ENCODE measurements at places on chromosomes 2 and 18.

- DNase-seq, result no peak
Measured at GRCh38 chr2:39631718-39632117, 34.0 kb upstream of the TMEM178A start.

- DNase-seq, result no peak
Measured at GRCh38 chr2:145845207-145845894, 1325.4 kb upstream of the ZEB2 start.

DNA sequence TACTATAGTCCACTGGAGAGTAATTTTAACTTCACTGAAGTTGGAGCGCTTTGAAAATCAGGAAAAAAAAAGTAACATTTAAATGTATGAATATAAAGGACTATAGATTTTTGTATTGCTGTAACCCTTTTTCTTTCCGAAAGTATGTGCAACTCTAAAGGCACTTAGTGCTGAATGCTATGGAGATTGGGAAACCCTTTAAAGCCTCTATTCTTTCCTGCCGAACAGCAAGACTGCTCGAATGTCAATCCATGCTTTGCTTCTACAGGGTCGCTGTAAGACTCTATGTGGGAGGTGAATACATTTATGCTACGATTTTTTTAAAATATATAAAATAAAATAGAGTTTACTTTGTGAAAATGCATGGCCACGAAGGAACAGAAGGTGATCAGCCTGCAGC lies 825 bp downstream of the GRB14 start:
- DNase-seq, result no peak

DNA sequence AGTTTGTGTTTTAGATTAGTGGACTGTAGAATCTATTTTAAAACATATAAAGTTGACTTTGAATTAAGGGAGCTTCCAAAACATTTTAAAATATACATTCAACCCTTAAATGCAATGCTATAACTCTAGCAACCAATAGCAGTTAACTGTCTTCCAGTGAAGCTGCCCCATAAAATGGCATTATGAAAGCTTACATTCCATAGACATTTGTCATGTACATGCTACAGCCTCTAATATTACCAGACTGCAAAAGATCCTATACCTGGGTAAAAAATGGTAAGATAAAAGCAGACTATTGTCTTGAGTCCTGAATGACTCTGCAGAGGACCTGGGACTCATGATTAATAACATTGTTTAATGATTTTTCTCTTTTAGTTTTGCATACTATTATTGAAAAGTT lies 489.4 kb downstream of the LRP1B start:
- no peak for DNase-seq

- no peak for DNase-seq
Measured at GRCh38 chr2:96684883-96685576, 42.5 kb downstream of the FER1L5 start.

GRCh38 chr2:227460070-227460485 lies 11.9 kb upstream of the AGFG1 start:
- no peak for DNase-seq

GRCh38 chr2:3298191-3298590 lies 79.4 kb downstream of the EIPR1 start:
- DNase-seq, result no peak

GRCh38 chr2:62176801-62177200 lies 19.1 kb upstream of the B3GNT2 start:
- peak; percentile 82 for DNase-seq

GRCh38 chr2:160921386-160921964 lies 238.8 kb upstream of the TANK start:
- no peak for DNase-seq

DNA sequence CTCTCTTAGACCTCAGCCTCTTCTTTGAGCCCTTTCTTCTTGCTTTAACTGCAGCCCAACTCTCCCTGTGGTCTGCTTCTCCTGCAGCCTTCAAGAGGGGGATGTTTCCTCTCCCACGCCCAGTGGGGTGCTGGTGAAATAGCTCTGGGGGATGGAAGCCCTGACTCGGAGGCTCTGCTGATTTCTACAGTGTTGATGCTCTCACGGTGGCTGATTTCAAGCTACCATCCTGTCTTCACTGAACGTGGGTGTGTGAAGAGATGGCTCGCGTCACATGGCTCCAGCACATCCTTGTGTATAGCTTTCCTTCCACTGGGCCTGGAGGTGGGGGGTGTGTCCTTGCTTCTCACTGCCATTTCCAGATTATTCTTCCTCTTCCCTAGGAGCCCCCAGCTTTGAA lies 20.0 kb downstream of the MPP4 start:
- no peak for DNase-seq

GRCh38 chr2:11175293-11175795 lies 20.1 kb downstream of the SLC66A3 start:
- no peak for DNase-seq

GRCh38 chr2:231286964-231287363 lies 88.5 kb downstream of the ARMC9 start:
- no peak for DNase-seq

DNA sequence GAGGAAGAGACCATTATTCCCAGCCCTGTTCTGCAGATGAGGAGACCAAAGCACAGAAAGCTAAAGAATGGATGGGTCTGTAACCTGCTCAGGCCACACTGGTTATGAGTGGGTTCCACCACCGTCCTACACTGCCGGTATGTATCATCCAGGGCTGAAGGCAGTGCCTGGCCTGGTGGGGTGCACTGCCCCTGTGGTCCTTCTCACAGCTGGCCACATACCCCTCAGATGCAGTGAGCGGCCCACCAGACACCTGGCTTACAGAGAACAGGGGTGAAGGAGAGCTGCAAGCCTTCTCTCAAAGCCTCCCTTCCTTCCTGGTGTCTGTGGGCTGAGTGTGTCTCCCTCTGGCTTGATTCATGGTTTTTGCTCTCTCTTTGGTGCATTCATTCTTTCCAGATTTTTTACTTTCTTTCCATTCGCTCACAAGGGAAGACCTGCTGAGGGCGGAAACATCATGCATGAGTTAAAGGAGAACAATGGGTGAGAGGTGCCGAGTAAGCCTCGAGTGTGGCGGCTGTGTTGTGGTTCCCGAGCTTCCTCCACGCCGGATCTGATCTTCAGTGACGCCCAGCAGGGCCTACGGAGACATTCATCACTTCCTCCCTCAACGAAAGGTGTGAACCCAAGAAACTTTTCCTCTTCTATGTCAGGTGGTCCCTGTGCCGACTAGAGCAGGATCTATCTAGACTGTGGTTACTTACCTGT lies 62.1 kb upstream of the REL start:
- no peak for DNase-seq

- no peak for DNase-seq
Measured at GRCh38 chr2:157822993-157823392, 53.1 kb downstream of the ACVR1 start.

GRCh38 chr2:60899892-60900249 lies 18.5 kb downstream of the REL start:
- DNase-seq, result no peak

GRCh38 chr18:148841-149240 lies 9.5 kb upstream of the USP14 start:
- DNase-seq, result peak; percentile 87

GRCh38 chr18:54606835-54607212 lies 15.8 kb downstream of the DYNAP start:
- no peak for DNase-seq

- no peak for DNase-seq
Measured at GRCh38 chr2:15269043-15269442, 292.1 kb downstream of the NBAS start.

GRCh38 chr2:119249855-119250717 lies 26.5 kb downstream of the STEAP3 start:
- DNase-seq, result no peak

GRCh38 chr2:44706681-44707553 lies 234.6 kb upstream of the SIX3 start:
- DNase-seq, result no peak

DNA sequence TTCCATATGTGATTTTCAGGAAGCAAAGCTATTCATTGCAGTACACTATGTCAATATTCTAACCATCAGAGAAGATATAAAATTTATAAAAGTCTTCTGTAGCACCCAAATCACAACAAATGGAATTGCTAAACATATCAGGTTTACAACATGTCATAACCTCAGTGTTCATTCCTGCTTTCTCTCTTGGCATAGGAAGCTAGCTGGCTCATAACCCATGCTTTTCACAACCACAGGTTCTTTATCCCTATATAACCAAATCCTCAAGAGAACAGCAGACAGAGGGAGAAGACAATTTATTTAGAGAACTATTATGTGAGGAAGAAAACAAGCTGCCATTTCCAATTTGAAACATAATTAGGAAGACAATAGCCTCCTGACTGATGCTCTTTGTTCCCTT lies 997.0 kb upstream of the ACVR2A start:
- DNase-seq, result no peak

DNA sequence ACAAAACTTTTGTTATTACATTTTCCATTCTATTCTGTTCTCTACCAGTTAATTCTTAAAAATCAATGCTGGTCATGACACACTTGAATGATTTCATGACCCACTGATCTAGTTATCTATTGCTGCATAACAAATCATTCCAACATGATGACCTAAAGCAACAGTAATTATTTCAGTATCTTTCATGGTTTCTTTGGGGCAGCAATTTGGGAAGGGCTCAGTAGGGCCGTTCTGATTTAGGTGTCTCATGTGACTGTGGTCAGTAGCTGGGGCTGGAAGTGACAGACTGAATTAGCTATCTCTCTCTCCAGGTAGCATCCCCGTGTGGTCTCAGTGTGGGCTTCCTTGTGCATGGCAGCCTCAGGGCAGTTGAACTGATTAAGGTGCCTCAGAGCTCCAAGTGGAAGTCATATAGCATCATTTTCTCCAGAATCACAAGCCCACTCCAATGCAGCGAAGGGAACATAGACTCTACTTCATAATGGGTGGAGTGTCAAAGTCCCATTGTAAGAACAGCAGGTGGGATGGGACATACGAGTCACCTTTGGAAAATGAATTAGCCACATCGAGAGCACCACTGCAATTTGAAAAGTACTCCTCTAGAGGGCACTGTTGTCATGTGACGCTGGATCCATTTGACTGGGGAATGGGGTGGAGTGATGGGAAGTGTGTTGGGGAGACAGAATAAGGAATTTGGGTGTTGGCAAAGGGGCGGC lies 39.1 kb upstream of the FAM136A start:
- peak; percentile 48 for DNase-seq

DNA sequence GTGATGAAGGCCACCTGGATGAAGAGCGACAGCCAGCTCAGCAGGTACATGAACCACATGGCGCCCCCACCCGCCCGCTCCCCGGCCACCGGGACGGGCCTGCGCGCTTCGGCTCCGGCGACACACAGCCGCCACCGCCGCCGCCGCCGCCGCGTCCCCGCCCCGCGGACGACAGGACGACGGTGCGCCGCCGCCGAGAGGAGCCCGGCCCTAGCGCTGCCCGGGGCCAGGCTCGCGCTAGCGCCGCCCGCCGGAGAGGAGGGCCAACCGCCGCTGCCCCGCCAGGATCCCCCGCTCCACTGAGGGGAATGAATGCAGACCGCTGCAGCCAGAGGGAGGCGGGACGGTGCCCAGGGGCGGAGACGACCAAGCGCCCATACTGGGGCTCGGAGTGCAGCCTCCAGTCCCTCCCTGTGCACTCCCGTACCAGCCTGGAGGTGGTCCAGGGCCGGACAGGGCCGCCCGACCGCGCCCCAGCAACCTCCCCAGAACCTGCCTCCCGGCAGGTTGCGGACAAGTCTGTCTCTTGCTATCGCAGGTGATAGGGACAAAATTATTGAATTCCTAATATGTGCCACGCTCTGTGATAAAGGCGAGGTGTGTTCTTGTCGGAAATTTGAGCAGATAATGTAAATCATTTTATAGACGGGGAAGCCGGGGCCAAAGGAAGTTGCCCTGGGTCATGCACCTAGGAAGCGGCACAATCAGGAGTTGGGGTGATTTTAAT lies at the start of gene TEX261:
Gene TEX261 (minus strand): TSS at position 175 of the 727 bp plus-strand sequence. CDS start 116 bp downstream, at position 59.
- peak; percentile 88 for DNase-seq

DNA sequence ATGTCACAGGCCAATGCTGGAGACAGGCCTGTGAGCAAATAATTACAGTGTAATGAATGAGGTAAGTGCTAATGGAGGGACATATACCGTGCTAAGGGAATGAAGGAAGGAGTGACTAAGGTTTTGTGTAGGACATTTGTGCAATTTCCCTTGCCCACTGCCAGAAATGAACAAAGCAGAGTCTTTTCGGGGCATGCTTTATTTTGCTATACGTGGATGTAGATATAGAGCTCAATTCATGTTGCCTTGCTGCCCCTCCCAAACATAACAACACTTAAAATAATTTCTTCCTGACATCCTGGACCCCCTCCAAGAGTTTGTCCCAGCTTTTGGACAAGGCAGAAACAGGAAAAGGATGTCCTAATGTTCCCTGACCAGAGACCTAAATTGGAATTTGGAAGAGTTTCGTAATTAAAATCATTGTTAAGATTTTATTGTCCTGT lies 23.7 kb upstream of the CD28 start:
- no peak for DNase-seq

- no peak for DNase-seq
Measured at GRCh38 chr2:164815071-164815793, 26.4 kb downstream of the COBLL1 start.

GRCh38 chr18:75782826-75783225 lies 355.3 kb upstream of the SMIM21 start:
- DNase-seq, result no peak

- DNase-seq, result no peak
Measured at GRCh38 chr18:54023471-54023870, 201.0 kb downstream of the MBD2 start.

- peak; percentile 17 for DNase-seq
Measured at GRCh38 chr2:176096986-176097819, 2.4 kb upstream of the HOXD12 start.

Data from hematopoietic multipotent progenitor cell treated with erythropoietin and hydrocortisone succinate and interleukin-3 and kit ligand, for 15 days (in vitro differentiated cells).